Sciatic nerve (tissue), 2 donors: ENCODE measurements at places on chromosomes 1 and 21.

GRCh38 chr21:38804030-38804788 lies 1.5 kb upstream of the ETS2 start:
- DNase-seq, result no peak

DNA sequence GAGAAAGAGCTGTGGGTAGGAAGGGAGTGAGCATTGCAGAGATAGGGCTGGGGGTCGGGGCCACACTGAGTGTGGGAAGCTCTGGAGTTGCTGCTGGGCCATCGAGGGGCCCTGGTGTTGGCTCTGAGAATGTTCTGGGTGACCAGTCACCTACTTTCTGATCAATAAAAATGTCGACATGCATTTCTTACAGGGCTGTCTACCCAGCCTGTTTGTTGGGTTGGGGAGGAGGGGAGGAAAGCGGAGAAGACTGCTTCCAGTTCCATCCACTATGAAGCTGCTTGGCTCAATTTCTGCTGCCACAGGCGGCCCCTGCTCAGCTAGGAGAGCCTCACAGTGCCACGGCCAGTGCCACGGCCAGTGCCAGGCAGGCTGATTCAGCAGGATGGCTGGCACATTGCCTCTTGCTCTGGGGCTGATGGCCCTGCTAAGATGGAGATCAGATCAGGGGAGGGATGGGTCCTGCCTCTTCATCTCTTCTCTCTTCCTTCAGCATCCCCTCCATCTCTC lies 3.0 kb upstream of the PADI3 start:
- no peak for DNase-seq

DNA sequence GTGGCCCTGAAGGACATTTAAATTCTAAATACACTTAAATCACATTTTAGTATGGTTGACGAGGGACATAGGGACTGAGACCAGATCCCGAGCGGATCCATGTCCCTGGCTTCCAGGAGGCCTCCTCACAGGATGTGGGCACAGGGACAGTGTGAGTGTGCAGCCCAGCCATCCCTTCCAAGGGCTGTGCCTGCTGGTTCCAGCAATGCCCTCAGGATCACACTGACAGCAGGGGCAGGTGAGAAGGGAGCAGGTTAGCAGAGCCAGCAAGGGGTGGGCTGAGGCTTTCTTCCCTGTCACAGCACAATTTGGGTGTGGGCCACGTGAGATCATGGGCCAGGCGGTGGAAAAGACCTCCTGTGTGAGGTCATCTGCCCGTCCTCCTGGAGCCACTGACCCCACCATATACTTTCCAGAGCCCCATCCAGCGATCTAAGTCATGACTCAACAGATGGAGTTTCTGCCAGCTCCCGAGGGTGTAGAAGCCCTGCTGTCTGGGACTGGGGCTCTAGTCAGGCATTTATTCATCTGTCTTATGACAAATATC lies 37.0 kb upstream of the PRSS38 start:
- DNase-seq, result peak; percentile 35

DNA sequence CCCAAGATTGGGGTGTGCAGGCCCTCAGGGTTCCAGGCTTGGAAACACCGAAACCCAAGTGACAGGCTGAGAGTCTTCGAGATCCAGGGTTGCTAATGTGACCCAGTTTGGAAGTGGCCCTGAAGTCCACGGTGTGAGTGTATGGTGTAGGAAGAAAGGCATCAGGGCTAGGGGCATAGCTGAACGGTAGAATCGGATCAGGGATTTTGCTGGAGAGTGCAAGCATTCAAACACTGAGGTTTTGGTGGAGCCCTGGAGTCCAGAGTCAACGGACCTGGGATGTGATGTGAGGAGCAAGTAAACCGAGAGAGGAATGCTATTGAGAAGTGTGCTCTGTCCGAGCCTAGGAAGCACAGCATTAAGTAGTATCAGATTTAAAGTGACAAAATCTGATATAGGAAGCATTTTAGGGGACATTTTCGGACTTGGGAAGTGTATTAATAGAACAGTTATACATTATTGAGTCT lies 958 bp downstream of the NFYC start:
- DNase-seq, result no peak

DNA sequence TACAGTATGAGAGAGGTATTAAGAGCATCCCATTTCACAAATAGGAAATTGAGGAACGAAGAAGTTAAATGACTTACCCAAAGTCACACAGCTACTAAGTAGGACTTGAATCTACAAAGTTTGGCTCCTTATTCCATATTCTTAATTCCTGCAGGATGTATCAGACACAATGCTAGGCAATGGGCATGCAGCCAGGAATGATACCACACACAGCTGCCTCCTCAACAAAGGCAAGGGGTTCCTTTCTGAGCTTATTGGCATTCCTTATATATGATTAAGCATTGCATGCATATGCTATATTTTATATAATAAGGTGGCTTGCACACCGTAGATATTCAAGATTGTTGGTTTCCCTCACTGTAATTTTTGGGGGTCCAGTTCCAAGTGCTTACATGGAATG lies 34.2 kb upstream of the JUN start:
- no peak for DNase-seq

DNA sequence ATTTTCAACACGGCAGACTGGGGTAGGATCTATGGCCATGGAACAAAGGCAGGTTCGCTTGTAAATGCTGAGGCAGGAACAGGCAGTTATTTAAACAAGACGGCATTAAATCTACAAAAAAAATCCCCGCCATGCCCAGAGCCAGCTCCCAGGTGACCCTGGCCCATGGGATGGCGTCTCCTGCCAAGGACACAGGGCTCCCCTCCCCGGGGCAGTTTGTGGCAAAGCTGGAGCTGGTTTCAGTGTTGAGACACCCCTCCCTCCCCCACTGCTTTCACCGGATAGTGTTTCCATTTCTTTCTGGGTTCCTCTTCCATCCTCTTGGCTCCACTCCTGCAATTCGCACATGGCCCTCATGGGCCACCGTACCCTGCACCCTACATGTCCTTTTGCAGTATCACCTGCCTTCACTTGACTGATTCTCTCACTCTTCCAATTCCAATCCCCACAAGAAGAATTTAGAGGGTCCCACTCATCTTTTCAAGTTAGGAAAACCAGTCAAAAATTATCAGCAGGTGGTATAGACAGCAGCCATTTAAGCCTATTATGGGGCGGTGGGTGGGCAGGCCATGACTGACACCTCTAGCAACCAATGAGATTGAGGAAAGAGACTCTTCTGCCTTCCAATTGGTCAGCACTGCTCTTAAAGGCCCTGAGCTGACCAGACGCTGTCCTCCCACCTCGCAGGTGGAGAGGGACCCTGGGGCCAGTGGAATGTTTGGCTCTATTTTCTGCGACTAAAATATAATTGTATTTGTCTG lies 52.0 kb downstream of the OLIG1 start:
- DNase-seq, result no peak

DNA sequence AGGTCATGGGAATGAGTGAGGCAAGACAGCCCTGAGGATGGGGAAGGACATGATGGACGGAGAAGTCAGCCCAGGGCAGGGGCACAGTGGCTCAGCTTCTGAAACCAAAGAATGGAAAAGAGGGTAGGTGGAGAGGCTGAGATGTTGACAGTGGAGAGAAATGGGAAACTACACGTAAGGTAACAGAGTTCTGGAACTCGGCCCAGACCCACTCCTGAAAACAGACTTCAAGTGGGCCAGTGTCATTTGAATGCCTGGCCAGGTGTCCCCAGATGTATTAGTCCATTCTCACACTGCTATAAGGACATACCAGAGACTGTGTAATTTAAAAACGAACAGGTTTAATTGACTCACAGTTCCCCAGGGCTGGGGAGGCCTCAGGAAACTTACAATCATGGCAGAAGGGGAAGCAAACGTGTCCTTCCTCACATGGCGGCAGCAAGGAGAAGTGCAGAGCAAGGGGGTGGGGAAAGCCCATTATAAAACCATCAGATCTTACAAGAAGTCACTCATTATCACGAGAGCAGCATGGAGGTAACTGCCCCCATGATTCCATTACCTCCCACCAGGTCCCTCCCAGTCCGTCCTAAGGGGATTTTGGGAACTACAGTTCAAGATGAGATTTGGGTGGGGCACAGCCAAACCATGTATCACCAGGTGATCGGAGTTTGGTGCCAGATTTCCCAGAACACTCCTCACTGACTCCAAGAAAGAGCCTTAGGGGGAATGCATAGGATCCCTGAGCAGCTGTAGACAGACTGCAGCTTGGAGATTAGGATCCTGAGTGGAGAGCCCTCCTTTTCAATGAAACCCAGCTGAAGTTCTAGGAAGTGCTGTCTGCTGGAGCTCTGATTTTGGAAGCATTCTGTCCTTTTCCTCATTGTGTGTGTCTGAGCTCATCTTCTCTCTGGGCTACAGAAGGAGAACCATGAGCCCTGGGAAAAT lies 40.3 kb downstream of the FHAD1 start:
- DNase-seq, result no peak

GRCh38 chr1:61083807-61084440 lies 1.6 kb downstream of the NFIA start:
- no peak for DNase-seq

GRCh38 chr1:159261311-159261710 lies 40.8 kb upstream of the FCER1A start:
- DNase-seq, result no peak

- DNase-seq, result no peak
Measured at GRCh38 chr1:37420456-37420855, 53.9 kb upstream of the ZC3H12A start.

- DNase-seq, result peak; percentile 12
Measured at GRCh38 chr21:42471716-42472330, 24.2 kb downstream of the RSPH1 start.

DNA sequence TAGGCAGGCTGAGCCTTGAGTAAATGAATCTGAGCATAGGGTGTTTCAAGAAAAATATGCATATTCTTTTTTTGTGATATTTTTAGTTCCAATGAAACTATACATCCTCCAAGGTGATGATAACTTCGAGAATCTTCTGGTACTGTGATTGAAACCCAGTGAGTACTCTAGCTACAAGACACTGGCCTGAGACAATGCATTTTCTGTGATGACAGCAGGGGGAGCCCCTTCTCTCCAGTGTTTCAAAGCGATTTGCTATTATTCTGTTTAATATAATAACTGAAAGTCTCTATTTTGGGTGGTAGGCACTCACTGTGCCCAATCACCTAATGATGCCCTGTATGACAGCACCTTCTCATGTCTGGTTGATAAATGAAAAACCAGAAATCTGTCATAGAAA lies 12.1 kb downstream of the IRF2BP2 start:
- DNase-seq, result no peak

- no peak for DNase-seq
Measured at GRCh38 chr1:112141301-112141700, 151.8 kb upstream of the KCND3 start.

GRCh38 chr1:33007190-33008050 lies 29.3 kb downstream of the AK2 start:
- no peak for DNase-seq

- no peak for DNase-seq
Measured at GRCh38 chr1:15758343-15758931, at the start of gene FBLIM1. Gene FBLIM1 (plus strand): TSS chr1:15758795. CDS start chr1:15764984, 6,189 bp downstream.

DNA sequence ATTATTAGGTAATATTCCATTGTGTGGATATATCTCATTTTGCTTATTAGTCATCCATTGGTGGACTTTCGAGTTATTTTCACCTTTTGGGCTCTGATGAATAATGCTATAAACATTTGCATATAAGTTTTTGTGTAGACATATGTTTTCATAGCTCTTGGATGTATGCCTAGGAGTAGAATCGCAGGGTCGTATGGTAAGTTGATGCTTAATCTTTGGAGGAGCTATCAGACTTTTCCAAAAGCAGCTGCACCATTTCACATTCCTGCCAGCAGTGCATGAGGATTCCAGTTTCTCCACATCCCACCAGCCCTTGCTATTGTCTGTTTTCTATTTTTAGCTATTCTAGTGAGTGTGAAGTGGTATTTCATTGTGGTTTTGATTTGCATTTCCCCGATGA lies 120.3 kb upstream of the TMEM51 start:
- no peak for DNase-seq

DNA sequence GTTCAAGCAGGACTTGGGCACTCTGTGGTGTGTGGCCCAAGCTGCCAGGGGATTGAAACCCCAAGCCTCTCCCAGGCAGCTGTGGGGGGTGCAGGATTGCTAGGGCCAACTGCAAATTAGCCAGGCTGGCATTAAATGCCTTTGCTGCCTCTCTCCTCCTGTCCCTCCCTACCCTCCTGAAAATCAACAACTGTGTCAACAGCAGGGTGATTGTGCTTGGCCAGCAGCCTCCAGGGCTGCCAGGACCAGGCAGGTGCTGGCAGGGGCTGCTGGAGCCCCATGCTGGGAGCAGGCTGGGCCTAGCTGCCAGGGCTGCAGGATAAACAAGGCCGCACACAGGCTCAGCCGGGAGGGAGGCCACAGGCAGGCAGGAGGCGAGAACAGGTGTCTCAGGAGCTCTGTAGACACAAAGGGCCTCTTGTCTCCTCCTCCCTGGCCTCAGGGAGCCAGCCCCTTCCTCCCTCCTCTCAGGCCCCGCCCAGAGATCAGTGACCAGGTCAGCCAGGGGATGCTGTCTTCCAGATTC lies 11.4 kb downstream of the SOX13 start:
- DNase-seq, result no peak

DNA sequence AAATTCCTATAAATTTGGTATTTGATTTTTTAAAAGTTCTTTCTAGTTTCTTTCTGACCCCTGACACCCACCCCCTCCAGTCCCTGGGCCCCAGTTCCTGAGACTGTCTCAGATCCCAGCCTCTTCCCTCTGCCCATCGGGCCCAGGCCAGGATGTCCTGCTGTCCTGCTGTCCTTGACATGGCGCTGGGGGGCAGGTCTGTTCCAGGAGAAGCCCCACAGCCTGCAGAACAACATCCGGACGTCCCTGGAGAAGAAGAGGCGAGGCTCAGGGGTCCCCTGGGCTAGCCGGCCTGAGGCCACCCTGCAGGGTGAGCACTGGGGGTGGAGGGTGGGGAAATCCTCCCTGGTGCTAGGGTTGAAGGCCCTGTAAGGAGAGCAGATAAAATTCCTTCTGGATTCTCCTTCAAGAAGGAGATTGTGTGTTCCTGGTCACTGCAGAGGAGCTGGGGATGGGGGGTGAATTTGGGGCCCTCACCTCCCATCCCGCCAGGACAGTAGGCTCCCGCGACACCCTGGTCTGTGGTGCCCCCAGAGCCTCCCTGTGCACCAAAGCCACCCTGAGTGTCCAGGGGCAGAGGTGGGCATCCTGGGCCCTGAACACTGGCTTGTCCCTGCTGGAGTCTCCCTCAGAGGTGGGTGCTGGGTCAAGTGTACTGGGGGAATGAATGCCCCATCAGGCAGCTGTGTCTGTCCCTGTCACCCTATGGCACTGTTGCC lies 45.0 kb downstream of the DISP3 start:
- DNase-seq, result no peak

GRCh38 chr1:12541274-12542137 lies 76.5 kb downstream of the DHRS3 start:
- DNase-seq, result peak; percentile 84
